Hematopoietic multipotent progenitor cell (in vitro differentiated cells): ENCODE measurements at places on chromosomes 5 and 9. TPM values are rescaled to one million over a fixed set of nuclear protein-coding genes. Genes with fewer than 3 reads are reported as not detected.

The FOXD4L5 gene
- total RNA-seq = under 0.01 TPM

- DNase-seq = no peak
Measured at GRCh38 chr5:72347801-72348308, 27.7 kb downstream of the PTCD2 start.

DNA sequence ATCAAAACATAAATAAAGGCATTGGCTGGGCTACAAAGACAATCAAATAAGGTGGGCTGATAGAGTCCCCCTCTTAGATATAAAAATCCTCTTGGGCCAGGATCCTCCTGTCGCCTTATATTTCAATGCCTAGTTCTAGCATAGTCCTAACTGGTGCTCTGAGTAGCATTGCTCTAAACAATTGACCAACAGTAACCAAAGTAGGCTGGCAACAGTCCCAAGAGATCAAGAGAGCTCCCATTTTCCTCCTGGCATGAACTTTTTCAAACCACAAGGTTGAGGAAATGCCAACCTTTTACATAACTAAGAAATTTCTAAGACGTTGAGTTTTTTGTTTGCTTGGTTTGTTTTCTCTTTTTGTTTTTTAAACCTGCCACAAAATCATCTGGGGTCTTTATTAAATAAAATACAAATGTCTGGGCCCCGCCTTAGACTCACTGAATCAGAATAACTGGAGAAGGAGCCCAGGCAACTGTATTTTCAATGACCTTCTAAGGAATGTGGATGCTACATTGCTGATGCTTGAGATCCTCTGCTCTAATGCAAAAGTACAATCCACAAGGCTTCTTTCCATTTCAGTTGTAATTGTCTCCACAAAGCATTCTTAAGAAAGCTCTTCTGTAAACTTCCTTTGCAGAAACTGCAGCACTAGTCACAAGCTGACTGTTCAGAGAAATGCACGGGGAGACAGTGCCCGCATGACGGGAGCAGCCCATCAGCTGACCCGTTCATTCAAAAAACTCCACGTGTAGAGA, 2.9 kb downstream of the SLC45A2 start:
- no peak for DNase-seq

DNA sequence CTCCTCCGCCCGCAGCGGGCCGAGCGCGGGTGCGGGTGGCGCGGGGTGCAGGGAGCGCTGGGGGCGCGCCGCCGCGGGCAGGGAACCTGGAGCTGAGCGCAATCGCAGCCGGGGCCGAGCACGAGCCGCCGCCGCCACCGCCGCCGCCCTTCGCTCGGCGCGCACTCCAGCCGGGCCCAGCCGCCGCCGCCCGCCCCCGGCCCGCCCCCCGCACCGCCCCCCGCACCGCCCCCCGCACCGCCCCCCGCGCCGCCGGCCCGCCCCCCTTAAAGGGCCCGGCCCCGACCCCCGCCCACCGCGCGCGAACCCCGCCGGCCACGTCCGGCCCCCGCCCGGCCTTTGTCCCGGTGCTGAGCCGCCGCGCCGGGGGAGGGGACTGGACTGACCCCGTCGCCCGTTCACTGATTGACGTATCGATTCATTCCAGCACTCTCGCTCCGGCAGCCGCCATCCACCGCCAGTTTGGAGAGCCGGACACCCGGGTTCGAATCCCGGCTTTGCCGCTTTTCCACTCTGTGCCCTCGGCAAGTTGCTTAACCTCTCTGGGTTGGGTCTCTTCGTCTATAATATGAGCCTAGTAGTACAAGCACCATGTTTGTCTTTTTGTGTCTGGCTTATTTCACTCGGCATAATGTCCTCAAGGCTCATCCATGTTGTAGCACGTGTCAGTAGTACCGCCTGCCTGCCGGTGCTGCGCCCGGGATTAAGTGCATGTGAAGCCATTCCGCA, at the start of gene SH3PXD2B:
SH3PXD2B (minus strand) TSS at position 168 of the 729 bp plus-strand sequence. CDS start 173 bp downstream, outside the sequence.
- DNase-seq = peak; percentile 45

GRCh38 chr5:123282444-123282843, 140.8 kb downstream of the CEP120 start:
- no peak for DNase-seq

The SPEF2 gene
- 4.0 TPM for total RNA-seq

GRCh38 chr5:94540856-94541494, 77.4 kb downstream of the KIAA0825 start:
- no peak for DNase-seq

- no peak for DNase-seq
Measured at GRCh38 chr5:158486566-158486965, 613.1 kb downstream of the EBF1 start.

GRCh38 chr5:69360442-69360841, 8.9 kb downstream of the AK6 start:
- no peak for DNase-seq

The PRDM12 gene
- not detected for total RNA-seq

DNA sequence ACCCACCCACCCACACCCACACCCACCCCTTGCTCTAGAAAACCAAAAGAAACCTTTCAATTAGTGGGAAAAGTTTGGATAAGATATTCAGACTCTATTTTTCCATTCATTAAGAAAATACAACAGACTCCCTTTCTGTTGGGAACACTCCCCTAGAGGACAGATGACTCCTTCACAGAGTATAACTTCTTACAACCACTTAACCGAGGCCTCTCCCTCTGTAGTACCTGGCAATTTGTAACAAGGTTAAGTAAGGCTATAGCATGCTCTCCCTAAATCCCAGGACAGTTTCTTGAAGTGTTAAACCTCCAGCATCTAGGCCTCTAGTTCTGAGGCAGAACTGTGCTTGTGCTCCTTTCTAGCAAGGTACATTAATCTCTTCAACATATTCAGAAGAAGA, 75.9 kb upstream of the NR5A1 start:
- DNase-seq = no peak

GRCh38 chr5:136192526-136193321, at the start of gene SMIM32:
Gene SMIM32 (minus strand): TSS chr5:136193162. CDS start chr5:136192524, 638 bp downstream.
- peak; percentile 34 for DNase-seq

DNA sequence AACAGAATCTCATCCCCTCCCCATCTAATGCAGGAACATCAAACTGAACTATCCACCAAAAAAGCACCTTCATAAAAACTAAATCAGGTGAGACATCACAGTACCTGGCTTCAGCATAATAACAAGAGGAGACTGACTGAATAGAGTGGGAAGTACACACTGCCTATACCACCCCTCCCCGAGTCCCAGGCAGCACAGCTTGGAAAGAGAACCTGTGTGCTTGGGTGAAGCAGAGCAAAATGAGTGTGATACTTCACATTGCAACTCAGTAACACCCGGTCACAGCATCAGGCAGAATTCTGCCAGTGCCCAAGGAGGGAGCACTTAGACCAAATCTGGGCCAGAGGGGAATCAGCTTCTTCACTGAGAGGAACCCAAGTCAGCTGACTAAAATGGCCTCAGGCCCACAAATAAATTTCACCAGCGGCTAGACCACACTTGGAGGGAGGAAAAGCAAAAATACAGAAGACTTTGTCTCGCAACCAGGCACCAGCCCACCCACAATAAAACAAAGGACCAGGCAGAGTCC, 69.3 kb upstream of the OR2K2 start:
- DNase-seq = no peak

DNA sequence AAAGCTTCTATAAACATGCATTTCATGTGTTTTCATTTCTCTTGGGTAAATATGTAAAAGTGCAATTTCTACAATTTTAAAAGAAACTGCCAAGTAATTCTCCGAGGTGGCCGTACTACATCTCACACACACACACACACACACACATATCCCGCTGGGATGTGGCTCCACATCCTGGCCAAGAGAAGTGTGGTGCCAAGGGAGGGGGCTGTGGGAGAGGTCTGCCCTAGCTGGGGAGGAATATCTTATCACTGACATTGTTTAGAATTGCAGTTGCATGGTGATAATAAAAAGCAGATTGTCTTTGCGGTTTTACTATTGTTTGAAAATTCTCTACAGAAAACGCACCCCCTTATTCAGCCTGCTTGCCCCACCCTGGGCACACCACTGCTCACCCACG, 558.4 kb downstream of the BNC2 start:
- DNase-seq = no peak

GRCh38 chr5:149002053-149002452, 60.8 kb downstream of the SH3TC2 start:
- DNase-seq = no peak

The TMEM232 gene
- 1.9 TPM for total RNA-seq

The PTGER4 gene
- 323 TPM for total RNA-seq

- DNase-seq = peak; percentile 66
Measured at GRCh38 chr9:95494416-95495371, 22.1 kb downstream of the PTCH1 start.

DNA sequence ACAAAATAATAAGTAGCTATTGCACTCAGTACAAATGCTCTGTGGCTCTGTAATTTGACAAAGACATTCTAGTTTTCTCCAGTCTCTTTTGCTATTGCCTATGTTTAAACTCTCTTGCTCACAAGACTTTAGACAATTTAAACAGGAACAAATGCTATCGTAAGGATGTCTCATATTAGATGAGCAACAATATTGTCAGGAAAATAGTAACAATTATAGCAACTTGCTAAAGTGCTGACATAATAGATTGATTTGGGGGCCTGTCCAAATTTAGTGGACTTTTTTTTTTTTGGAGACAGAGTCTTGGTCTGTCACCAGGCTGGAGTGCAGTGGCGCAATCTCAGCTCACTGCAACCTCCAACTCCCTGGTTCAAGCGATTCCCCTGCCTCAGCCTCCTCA, 11.8 kb downstream of the KIF2A start:
- no peak for DNase-seq

GRCh38 chr5:86679529-86679928, 61.8 kb downstream of the COX7C start:
- no peak for DNase-seq

DNA sequence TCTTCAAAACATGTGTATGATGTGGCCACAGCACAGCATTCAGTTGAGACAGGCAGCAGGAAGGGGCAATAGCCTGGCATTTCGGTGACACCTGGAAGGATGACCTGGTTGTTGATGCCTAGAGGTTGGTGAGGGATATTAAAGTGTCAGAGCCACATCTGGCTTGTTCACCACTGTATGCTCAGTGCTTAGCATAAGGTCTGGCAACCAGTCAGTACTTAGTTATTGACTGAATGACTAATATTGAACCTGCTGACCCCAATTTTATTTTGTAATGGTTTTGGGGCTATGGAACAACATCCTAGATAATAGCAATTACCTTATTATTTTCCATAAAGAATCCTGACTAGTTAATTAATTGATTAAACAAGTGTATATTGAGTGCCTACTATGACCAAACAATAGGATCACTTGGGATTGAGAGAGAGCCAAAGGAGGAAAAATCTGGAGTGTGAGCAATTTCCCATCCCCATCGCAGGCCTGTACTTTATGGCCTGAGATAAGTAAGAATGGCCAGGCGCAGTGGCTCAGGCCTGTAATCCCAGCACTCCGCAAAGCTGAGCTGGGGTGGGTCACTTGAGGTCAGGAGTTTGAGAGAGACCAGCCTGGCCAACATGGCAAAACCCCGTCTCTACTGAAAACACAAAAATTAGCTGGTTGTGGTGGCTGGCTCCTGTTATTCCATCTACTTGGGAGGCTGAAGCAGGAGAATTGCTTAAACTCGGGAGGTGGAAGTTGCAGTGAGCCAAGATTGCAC, 85.4 kb upstream of the PLPP1 start:
- no peak for DNase-seq

The PHF24 gene
- total RNA-seq = under 0.01 TPM

The CEL gene
- total RNA-seq = 1.3 TPM

The INSL6 gene
- not detected for total RNA-seq
